ENCODE measurements at places on chromosomes 1 and 21.

DNA sequence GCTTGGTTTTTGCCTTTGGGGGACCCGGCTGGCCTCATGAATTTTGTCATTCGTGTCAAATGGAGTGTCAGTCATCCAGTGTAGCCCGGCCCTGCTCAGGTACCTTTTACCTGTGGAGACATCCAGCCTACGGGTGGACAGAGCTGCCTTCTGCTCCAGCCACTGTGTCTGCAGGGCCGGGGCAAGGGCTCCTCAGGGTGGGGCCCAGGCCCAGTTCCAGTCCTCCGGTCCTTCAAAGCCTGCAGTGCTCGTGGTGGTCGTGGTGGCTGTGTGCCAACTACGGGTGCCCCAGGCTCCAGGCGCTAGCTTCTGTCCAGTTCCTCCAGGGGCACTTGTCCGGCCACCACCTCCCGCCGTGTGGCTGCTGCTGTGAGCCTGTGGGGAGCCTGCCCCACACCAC, 54.8 kb downstream of the TRIM11 start:
- no peak for DNase-seq

DNA sequence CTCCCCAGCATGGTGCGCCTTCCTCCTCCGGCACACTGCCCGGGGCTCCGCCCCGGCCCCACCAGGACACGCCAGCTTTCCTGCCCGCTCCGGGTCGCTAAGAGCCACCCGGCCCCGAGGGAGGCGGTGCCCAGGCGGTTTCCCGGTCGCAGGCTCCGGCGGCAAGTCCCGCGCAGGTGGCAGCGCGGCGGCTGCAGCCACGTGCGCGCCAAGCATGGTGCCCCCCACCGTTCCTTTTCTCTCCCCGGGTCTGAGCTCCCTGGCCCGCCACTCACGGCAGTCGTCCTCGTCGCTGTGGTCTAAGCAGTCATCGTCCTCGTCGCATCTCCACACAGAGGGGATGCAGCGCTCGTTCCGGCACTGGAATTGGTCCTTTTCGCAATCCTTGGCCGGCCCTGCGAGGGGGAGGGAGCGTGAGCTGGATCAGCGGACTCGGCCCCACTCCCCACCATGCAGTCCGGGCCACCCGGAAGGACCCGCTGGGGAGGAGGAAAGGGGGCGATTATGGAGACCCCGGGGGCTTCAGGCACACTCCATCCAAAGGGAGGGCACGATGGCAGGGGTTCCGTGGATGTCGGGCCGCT, 1.2 kb downstream of the LRP8 start:
- no peak for DNase-seq

GRCh38 chr1:183838221-183838620, 33.3 kb downstream of the RGL1 start:
- no peak for DNase-seq

- DNase-seq: no peak
Measured at GRCh38 chr1:89519779-89520358, 4.8 kb upstream of the LRRC8B start.

DNA sequence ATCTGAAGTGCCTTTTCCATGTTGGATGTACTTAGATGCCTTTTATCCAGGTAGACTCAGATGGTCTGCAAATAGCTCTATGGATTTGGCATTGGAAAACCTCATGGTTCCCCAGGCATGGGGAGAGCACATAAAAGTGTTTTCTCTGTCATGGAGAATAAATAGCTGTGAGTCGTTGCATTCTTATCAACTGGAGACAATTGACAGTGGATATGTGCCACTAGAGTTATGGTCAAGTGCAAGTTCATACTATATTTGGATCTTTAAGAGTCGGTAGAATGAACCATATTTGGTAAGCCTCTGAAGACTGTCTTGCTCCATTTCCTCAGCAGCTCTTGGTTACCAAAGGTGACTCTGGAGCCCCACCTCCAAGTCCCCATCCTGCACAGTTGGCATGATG, 83.7 kb downstream of the ROR1 start:
- DNase-seq: no peak

GRCh38 chr1:159282118-159282517, 20.0 kb upstream of the FCER1A start:
- DNase-seq: no peak

DNA sequence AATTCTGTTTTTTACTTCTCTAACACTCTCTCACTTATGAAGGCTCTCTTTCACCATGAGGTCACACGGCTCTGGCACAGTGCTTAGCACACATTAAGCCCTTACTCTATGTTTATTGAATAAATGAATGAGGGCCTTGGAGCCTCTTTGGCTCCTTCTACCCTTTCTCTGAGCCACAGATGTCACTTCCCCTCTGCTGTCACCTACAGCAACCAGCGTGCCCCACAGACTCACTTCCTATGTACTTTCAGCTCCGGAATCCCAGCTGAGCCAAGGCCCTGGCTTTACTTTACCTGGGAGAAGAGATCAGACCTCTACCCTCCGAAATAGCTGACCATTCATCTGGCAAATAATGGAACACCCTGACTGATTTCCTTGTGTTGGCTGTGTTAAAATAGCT, 53.7 kb upstream of the HMCN1 start:
- no peak for DNase-seq

- DNase-seq: no peak
Measured at GRCh38 chr1:79594121-79594698, 587.7 kb upstream of the ADGRL4 start.

GRCh38 chr1:170067253-170067819, 7.2 kb downstream of the KIFAP3 start:
- DNase-seq: no peak

GRCh38 chr1:43314233-43314632, 13.5 kb downstream of the TIE1 start:
- no peak for DNase-seq

- no peak for DNase-seq
Measured at GRCh38 chr21:42493109-42494060, 2.6 kb downstream of the RSPH1 start.

DNA sequence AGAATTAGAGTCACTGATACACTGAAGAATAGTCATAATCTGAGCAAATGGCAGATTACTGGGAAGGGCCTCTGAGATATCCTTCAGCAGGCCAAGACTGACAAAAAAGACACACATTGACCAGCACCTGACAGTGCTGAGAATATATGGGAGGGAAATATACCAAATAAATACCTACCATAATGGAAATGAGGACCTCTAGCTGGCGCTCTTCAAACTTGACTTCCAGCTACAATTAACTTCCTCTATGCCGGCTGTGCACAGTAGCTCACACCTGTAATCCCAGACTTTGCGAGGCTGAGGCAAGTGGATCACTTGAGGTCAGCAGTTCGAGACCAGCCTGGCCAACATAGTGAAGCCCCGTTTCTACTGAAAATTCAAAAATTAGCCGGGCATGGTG, 69.5 kb downstream of the NPHS2 start:
- DNase-seq: no peak

DNA sequence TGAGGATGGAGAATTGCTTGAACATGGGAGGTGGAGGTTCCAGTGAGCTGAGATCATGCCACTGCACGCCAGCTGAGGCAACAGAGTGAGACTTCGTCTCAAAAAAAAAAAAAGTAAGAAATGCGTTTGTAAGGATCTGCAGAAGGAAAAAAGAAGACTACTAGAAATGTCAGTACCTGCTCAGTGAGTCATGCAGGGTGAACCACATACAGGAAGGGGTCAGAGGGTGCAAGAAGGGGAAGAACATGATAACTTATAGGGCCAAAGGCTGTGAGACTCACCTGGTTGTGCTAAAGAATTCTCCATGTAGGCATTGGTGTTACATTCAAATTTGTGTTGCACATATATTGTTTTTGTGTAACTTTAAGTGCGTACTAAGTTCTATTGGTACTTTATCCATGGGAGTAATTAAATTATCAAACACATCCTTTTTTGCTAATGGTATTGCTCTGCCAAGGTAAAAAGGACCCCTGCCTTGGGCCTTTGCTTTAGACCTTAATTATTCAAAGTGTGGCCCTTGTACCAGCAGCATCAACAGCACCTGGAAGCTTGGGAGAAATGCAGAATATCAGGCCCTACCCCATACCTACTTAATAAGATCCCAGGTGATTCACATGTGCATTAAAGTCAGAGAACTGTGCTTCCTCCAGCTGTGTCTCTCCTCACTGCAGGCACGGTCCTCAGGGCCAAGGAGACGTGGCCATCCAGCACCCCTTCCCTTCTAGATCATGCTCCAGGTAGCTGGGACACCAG, 96.4 kb upstream of the PPP2R5A start:
- DNase-seq: no peak

- DNase-seq: no peak
Measured at GRCh38 chr1:27166929-27167328, 12.0 kb upstream of the SLC9A1 start.

GRCh38 chr1:28087614-28088167, 719 bp downstream of the EYA3 start:
- DNase-seq: no peak

DNA sequence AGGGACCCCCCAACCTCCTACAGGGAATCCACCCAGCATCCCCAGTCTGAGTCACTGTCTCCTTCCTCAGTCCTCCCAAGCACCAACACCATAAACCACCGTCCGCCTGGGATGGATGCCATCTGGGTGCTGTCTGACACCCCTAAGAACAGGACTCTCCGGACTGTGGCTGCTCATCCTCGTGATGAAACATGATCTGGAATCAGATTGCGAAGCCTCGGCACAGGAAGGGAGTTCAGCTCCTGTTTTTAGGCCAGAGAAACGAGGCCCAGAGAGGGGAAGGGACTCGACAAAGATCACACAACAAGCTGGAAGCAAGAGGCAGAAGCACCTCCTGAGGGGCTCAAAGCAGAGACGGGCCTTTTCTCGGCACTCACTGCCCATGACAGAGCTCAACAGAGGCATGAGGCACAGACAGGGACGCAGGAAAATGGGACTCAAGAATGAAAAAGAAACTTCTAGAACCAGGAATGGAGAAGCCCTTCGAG, 8.4 kb downstream of the KCNN3 start:
- DNase-seq: peak; percentile 52

- no peak for DNase-seq
Measured at GRCh38 chr1:154969860-154970452, 591 bp downstream of the SHC1 start.

GRCh38 chr1:234862360-234862943, 252.5 kb upstream of the IRF2BP2 start:
- no peak for DNase-seq

GRCh38 chr1:206682111-206682510, 2.6 kb upstream of the MAPKAPK2 start:
- no peak for DNase-seq

- DNase-seq: no peak
Measured at GRCh38 chr1:40313329-40313957, 3.6 kb downstream of the COL9A2 start.

DNA sequence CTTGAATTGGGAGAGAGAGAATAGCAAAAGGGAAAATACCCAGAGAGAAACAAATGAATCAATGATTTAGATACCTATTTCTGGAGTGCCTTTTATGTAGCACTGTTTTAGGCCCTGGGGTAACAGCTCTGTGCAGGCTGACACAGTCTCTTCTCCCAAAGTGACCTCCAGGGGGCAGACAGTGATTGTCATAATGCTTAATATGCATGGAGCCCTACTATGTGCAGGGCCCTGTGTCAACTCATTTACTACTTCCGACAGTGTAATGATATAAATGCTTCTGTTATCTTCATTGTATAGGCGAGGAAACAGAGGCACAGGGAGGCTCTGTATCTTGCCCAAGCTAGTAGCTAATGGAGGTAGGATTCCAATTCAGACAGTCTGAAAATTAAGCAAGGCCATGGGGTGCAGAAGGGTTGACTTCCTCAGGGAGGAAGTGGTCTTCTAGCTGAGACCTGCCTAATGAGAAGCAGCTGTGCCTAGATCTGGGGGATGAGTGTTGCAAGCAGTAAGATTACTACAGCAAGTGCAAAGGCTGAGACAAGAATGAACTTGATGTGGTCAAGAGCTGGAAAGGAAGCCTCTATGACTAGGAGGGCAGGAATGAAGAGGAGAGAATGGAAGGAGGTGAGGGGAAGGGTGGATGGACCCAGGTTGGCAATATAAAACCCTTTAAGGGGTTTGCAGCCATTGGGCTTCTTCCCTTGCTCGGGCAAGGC, 16.2 kb upstream of the SERINC2 start:
- peak; percentile 81 for DNase-seq

DNA sequence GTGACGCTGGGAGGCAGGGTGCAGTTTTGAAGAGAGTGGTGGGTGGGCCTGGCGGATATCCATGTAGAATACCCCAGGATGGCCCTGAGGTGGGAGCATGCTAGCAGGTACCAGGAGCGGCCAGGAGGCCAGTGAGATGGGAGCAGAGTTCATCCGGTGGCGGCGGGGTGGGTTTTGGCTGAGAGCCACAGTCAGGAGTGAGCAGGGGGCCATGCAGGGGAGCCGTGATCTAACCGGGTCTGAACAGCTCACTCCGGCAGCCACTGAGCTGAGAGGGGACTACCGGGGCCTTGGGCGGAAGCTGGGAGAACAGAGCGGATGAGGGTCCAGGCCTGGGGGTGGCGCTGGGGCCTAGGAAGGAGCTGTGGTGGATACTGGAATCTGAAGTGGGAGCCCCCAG, 47.6 kb upstream of the LRP8 start:
- DNase-seq: no peak

DNA sequence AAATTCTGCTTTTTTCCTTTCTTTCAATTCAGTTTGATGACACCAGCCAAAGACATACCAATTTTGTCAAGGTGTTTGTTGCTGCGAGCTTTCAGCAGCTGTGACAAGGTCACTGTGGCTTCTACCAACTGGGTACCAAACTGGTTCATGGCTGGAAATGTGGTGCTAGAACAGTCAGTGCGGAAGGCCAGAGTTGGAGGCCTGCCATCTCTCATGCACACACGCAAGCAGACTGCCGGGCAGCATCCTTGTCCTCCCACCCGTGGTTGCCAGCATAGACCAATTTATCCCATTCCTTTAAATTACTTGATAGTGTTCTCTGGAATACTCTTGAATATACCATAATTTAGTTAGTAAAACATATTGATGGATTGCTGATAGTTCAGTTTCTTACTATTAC, 79.9 kb upstream of the GPR52 start:
- no peak for DNase-seq

- no peak for DNase-seq
Measured at GRCh38 chr1:168932539-168932938, 174.0 kb upstream of the ATP1B1 start.

GRCh38 chr1:221071777-221072176, 192.5 kb downstream of the HLX start:
- DNase-seq: no peak

DNA sequence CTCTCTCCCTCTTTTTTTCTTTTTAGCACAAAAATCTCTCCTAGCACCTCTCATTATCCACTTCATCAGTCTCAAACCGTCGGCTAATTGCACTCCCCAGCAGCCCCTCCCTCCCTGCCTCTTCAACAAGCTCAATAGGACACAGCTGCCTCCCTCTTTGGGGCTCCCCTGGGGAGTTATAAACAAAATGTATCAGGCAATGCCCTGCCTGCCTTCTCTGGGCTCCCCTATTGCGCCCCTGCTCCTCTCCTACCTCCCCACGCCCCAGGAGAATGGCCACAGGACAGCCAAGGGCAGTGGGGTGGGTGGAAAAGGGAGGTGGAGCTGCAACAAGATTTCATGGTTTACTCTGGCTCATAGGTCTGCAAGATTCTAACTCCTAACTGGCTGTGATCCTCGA, 147.1 kb upstream of the GRIK3 start:
- DNase-seq: no peak

- no peak for DNase-seq
Measured at GRCh38 chr1:156676820-156677615, at the start of gene NES. Gene NES, minus strand, starts transcription at chr1:156677407. Its CDS starts 143 bp downstream, at chr1:156677264.
